ENCODE measurements at places on chromosomes 11 and 22.

- no peak overlapping the region for H3K4me3 ChIP-seq
- DNase-seq = no peak
- H3K36me3 ChIP-seq = no peaks in the 10 kb centered on the region
- H3K27ac ChIP-seq = no peak overlapping the region
- H3K4me1 ChIP-seq = no peaks in the 10 kb centered on the region
- no peaks in the 10 kb centered on the region for H3K27me3 ChIP-seq
These were observed 92.1 kb upstream of the NARS2 start for GRCh38 chr11:78666675-78667160.

DNA sequence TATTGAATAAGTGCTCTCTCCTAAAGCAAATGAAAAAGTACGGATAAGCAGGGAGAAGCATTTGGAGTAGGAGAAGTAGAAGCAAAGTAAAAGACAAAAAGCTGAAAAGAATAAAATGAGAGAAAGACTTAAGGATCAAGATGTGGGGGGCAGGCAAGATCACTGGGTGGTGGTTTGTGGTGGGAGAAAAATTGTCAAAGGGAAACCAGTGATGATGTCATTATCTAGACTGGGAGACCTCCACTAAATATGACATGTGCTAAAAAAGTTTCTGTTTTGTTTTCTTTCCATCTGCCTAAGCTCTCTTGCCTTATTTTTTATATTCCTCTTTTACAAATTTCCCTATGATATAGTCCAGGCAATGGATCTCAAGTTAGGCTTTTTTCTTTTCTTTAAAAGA, 14.8 kb upstream of the MAML2 start:
- H3K4me3 ChIP-seq = no peak overlapping the region
- no peaks in the 10 kb centered on the region for H3K4me1 ChIP-seq
- no peak overlapping the region for H3K27ac ChIP-seq
- H3K27me3 ChIP-seq = no peaks in the 10 kb centered on the region
- H3K36me3 ChIP-seq = peaks cover 52% of the 10 kb centered on the region
- DNase-seq = peak; percentile 29

DNA sequence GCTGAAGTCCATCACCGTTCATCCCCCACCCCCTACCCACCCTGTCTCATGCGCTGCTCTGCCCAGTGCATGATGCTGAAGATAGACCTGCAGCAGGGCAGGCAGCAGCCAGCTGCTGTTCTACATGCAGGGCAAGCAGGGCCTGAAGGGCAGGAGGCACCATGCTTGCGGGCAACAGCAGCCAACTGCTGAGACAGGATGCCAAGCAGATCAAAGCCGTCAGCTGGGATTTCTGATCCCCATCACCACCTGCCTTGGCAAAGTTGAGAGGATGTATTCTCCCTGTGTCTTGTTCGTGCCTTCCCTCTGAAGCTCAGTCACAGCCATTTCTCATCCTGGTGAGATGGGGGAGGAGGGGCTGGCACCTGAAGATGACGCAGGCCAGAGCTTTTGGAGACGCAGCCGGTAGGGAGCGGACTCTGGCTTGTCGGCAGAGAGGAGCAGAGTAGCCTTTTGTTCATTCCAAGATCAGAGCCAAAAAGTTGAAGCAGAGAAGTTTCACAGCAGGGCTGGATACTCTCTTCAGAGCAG, 227.0 kb downstream of the GRIK4 start:
- H3K4me1 ChIP-seq = no peaks in the 10 kb centered on the region
- no peak overlapping the region for H3K4me3 ChIP-seq
- no peak for DNase-seq
- H3K27me3 ChIP-seq = no peaks in the 10 kb centered on the region

DNA sequence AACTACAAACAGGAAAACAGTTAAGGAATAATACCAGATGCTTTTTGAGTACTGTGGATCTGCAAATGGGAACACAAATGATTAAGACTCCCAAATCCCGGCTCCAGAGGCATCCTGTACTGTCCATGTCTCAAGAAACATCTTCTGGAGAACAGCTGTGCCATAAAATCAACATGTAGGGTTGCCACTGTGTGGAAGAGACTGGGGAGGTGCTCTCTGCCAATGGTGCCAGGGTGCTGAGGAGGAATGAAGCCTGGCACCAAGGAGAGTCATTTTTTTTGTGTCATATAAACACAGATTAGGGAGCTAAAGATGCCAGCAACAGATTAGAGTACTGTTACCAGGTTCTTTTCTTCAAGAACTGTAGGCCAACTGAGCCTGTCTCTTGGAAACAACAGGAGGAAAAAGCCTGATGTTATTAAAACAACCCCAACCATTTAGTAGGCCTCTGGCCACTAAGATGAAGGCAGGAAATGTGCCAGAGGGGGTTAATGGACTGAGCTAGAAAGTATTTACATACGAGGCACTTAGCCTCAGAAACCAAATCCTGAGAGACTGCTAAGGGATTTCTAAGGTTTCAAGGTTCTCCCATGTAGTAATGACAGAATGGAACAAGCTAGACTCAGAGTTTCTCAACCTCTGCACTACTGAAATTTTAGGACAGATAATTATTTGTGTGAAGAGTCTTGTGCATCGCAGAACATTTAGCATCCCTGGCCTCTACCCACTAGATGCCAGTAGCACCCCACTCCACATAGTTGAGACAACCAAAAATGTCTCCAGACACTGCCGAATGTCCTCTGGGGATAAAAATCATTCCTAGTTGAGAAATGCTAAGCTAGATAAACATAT, 54.6 kb upstream of the CHRM4 start:
- H3K27me3 ChIP-seq = no peaks in the 10 kb centered on the region
- H3K36me3 ChIP-seq = peaks cover 18% of the 10 kb centered on the region
- no peaks in the 10 kb centered on the region for H3K4me1 ChIP-seq
- no peak overlapping the region for H3K27ac ChIP-seq
- DNase-seq = no peak

All from natural killer cell (primary cell).